ENCODE measurements at places on chromosomes 11 and 22. TPM values are rescaled to one million over a fixed set of nuclear protein-coding genes. Genes with fewer than 3 reads are reported as not detected.

OSM gene
- total RNA-seq: not detected

B3GAT1 gene
- total RNA-seq: not detected

CRYBB1 gene
- total RNA-seq: not detected

FGF4 gene
- total RNA-seq: not detected

TMPRSS4 gene
- total RNA-seq: 1.5 TPM

CLCF1 gene
- 12.2 TPM for total RNA-seq

WNT7B gene
- total RNA-seq: 10.5 TPM

DNA sequence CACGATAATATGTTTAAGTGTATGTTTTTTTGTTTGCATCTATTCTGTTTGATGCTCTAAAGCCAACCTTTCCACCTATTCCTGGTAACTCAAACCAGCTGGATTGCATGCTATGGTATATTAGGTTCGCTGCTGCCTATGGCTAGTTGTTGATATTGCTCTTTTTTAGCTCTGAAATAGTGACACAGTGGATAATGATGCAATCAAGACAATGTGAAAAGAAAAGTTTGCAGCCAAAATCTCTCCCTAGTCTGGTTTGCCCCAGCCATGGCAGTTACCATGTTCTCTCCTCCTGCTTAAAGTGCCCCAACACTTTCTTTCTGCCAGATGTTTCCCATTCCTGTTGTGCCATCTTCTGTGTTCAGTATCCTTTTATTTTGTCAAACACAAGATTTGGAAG is 269.7 kb downstream of the DYNC2H1 start:
- DNase-seq: no peak

GRCh38 chr11:73907191-73907590 is 30.4 kb downstream of the PAAF1 start:
- DNase-seq: peak; percentile 7

- no peak for DNase-seq
These were observed 22.8 kb upstream of the DGAT2 start for GRCh38 chr11:75745807-75746206.

GRCh38 chr11:82092904-82093303 is 640.8 kb downstream of the FAM181B start:
- no peak for DNase-seq

GRCh38 chr11:116510166-116510565 is 262.6 kb downstream of the BUD13 start:
- DNase-seq: no peak

DNA sequence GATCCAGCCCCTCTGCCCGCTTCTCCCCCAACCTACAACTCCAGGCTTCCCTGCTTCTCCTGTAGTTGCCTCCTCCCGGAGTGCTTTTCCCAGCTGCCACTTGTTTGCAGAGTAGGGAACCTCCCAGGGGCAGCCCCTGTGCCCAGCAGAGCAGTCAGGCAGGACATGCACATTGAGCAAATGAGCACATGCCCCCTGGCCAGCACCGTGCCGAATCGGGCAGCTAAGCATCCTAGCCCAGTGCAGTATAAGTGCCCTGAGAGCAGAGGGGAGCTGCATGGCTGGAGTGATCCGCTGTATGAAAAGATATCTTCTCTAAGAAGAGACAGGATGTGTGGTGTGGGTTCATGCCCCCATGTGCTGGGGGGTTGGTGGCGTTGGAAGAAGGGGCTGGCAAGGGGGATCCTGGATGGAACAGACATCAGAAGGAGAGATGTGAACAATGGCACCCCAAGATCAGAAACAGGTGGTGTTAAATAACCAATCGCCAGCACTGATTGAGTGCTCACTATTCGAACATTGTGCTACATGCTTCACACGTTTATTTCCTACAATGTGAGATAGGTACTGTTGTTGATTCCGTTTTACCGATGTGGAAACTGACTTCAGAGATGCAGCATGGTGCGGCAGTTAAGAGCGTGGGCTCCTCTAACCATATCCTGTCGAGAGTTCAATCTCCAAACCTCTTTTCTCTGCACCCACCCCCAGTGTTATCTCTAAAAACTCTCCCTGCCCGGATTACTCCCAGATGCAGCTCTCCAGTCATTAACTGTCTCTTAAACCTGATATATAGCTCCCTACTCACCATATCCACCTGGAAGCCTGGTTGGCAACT is 1.2 kb downstream of the AIP start:
- DNase-seq: no peak

GRCh38 chr22:43479301-43479950 is 67.6 kb downstream of the MPPED1 start:
- DNase-seq: no peak

- no peak for DNase-seq
These were observed 18.4 kb downstream of the DKK3 start for GRCh38 chr11:11989774-11990744.

- peak; percentile 28 for DNase-seq
These were observed 4.3 kb downstream of the SIAE start for GRCh38 chr11:124669193-124669592.

GRCh38 chr11:56876621-56877275 is 112.0 kb upstream of the OR5AK2 start:
- DNase-seq: no peak

GRCh38 chr22:28442711-28443525 is 236.7 kb downstream of the TTC28 start:
- DNase-seq: no peak

- DNase-seq: no peak
These were observed 18.0 kb downstream of the TBC1D22A start for GRCh38 chr22:46780453-46780852.

DNA sequence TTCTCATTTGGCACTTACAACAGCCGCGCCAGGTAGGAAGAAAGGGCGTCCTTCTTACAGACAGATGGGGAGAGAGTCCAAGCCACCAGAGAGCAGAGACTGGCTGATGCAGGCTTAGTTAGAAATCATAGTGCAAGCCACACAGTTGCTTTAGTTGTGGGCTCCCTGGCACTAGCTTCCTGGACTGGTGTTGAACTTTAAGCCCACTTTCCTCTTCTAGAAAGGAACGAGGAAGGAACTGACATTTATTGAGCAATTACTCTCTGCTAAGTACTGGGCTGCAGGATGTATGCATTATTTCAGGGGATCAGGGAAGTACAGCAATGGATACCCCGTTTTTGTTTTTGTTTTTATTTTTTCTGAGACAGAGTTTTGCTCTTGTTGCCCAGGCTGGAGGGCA is 3.0 kb downstream of the BACE1 start:
- DNase-seq: no peak
